H1 (cell line): ENCODE measurements at places on chromosomes 16 and 17. TPM values are rescaled to one million over a fixed set of nuclear protein-coding genes. Genes with fewer than 3 reads are reported as not detected.

DNA sequence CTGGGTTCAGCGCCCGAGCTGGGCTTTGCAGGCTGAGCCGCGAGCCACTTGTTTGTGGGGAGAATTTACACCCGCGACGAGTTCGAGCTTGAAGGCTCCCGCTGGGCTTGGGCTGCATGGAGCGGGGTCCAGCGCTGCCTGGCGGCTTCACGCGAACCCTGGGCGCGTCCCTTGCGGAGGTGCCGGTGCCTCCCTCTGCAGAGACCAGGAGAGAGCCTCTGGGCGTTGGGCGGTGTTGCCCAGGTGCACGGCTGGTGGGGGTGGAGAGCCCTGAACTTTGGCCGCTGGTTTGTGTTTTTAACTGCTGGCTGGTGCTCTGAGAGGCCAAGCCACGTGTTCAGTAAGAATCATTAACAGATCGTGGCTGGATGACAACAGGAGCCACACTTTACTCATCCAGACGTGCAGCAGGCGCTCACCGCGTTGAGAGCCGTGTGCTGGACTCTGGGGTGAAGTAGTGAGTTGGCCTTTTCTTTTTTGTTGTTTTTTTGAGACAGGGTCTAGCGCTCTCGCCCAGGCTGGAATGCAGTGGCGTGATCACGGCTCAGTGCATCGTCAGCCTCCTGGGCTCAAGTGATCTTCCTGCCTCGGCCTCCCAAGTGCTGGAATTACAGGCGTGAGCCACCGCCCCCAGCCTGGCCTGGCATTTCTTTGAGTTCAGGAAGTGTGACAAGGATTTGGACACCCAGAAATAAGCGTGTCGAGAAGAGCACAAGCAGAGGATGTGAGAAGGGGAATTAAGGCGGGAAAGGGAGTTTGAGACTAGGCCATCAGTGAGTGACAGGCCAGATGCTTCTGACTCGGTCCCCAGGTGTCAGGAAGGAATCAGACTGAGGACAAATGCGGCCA, 827 bp downstream of the CDK10 start:
- DNase-seq = no peak

GRCh38 chr16:28062847-28063521, 530 bp downstream of the GSG1L start:
- DNase-seq = peak; percentile 60

The CCL18 gene
- not detected in 2 replicates for total RNA-seq

- no peak for DNase-seq
Observed at GRCh38 chr17:1779571-1780131, 17.8 kb downstream of the SERPINF1 start.

GRCh38 chr17:79020631-79021301, 3.2 kb upstream of the C1QTNF1 start:
- DNase-seq = no peak

GRCh38 chr17:32527146-32527545, 40.4 kb downstream of the CDK5R1 start:
- no peak for DNase-seq

GRCh38 chr17:78529871-78530670, 47.1 kb downstream of the DNAH17 start:
- DNase-seq = no peak

The C16orf92 gene
- total RNA-seq = not detected in 2 replicates

DNA sequence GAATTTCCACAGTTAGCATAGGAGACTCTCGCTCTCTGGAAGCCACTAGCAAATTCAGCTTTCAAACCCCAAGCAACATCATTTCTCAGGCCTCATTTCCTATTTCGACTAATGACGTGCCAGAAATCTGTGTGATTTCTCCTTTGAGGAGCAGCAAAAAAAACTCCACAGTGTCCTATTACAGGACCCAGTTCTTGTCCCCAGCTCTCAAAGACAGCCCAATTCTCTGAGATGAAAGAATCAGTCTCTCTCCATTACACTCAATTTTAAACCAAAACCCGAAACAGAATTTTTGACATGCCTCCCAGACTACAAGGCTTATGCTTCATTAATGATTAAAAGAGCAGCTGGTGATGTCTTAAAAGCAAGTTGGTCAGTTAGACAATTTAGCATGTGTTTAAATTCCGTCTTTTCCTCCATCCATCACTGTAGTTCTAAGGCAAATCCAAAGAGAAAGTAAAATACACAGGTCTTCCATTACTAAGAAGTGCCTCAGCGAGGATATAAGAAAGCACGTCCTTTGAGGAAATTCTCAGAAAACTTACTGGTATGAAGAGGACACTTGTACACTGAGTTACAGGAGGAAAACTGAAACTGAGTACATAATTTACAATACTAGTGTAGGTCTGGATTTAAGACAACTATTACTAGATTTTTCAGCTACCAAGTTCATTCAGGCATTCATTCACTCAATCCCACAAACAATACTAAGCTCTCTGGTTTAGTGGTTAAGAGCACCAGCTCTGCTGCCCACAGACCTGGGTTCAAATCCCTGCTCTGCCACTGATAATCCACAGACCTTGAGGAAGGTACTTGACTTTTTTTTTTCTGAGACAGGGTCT, 12.5 kb downstream of the TOM1L2 start:
- no peak for DNase-seq

DNA sequence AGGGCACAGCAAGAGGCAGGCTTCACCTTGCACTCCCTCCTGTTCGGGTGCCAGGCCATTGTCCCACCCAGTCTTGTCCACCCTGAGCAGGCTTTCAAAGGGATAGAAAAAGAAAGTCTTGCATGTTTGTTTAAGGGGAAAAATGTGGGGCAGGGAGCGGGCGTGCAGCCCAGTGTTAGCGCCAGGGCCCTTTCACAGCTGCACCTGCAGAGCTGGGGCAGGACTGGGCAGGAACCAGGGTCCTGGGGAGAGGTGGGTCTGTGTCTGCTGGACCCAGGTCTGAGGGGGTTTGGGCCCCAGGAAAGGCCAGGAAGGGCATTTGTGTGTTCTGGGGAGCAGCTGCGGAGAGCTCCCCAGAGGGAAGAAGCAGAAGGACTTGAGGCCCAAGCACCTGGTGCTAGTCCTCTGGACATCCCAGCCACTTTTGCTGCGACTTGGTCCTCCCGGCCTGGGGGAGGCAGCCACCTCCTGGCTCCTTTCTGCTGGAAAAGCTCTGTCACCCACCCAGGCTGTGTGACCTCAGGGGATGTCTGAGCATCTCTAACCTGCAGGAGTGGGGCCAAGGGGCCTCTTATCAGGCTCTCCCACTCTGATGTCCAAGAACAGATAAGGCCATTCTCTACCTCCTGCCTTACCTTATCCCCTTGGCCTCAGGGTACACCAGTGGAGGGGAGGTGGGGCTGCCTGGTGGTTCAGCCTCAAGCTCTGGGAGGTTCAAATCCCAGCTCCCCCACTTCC, 44.7 kb downstream of the PSME3IP1 start:
- no peak for DNase-seq

GRCh38 chr16:58499615-58500351, at the start of gene NDRG4:
NDRG4 (plus strand) TSS chr16:58500143; CDS start chr16:58500249, 106 bp downstream.
- peak; percentile 81 for DNase-seq

The NLRC5 gene
- total RNA-seq = 2.8 and 3.2 TPM in 2 replicates

GRCh38 chr16:83915081-83915480, 16.2 kb downstream of the MLYCD start:
- DNase-seq = no peak

The SLC5A11 gene
- 0.26 and 0.36 TPM in 2 replicates for total RNA-seq

The ZNF594 gene
- total RNA-seq = 14.3 and 15.5 TPM in 2 replicates

DNA sequence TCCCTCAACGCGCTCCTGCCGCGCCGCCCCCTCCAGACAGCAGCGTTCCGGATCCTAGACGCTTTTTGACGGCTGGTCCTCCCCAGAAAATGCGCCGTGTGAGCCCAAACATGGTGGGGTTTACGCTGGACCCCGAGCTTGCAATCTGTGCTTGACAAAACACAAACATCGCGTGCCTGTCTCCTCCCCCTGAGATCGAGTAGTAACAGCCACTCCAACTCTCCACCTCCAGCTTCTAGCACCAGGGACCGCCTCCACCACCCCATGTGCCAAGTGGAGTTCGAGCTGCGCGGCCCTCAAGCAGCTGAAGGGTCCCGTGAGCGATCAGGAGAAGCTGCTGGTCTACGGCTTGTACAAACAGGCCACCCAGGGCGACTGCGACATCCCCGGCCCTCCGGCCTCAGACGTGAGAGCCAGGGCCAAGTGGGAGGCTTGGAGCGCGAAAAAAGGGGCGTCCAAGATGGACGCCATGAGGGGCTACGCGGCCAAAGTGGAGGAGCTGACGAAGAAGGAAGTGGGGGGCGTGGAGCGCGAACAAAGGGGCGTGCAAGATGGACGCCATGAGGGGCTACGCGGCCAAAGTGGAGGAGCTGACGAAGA, 656 bp upstream of the GEMIN4 start:
- no peak for DNase-seq

GRCh38 chr16:5751216-5751615, 653.6 kb upstream of the EEF2KMT start:
- DNase-seq = no peak

GRCh38 chr17:34241062-34241461, 14.0 kb upstream of the CCL2 start:
- DNase-seq = no peak

- DNase-seq = no peak
Observed at GRCh38 chr17:4480929-4481898, 17.5 kb upstream of the SPNS2 start.

- DNase-seq = no peak
Observed at GRCh38 chr16:66634527-66635196, 30.2 kb downstream of the CMTM3 start.

GRCh38 chr16:11312718-11313492, 31.8 kb upstream of the PRM1 start:
- no peak for DNase-seq

GRCh38 chr16:54446639-54447038, 160.1 kb upstream of the IRX3 start:
- DNase-seq = no peak

DNA sequence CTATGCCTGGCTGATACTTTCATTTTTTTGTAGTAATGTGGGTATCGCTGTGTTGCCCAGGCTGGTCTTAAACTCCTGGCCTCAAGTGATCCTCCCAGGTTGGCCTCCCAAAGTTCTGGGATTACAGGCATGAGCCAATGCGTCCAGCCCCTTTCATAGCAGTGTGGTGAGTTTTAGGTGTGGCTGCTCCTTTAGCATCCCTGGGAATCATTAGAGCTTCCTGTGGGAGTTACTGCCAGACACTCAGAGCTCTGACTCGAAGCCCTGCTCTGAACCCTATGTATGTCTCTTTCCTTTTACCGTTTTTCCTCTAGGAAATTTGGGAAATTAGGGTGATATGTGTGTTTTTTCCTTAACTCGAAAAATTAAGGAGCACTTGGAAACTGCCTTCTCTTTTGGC, 44.5 kb downstream of the NDE1 start:
- DNase-seq = no peak

- no peak for DNase-seq
Observed at GRCh38 chr16:11090232-11090631, 145.9 kb downstream of the CLEC16A start.

DNA sequence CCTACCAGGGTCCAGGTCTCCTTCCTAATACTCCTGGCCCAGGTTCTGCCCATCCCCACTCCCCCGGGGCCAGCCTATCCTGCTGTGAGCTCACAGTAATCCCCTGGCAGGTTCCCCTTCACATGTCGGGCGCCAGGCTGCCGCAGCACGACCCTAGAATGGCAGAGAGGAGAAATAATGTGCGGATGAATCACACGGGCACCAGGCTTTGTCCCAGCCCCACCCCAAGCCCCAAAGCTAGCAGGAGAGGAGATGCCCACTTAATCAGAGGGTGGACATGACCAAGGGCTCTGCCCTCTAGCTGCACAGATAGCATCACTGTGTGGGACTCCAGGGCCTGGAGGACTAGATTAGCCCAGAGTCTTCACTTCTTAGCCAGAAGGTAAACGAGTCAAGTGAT, 39.5 kb downstream of the ST3GAL2 start:
- DNase-seq = no peak

DNA sequence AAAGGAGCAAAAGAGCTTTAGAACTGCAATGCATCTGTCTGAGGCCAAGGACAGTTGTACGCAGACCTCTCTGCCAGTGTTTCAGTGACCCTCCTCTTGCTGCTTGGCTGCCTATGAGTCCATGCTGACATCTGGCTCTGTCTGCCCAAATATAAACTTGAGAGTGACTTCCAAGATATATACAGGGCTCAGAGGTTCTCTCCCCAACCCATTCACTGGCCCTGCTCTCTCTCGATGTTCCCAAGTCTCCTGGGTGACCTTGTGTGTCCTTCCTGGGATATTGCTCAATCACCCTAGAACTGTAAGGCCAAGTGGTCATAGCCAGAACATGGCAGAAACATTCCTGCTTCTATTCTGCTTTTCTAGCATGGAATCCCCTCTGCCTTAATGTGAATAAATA, 716.3 kb downstream of the WWOX start:
- no peak for DNase-seq

DNA sequence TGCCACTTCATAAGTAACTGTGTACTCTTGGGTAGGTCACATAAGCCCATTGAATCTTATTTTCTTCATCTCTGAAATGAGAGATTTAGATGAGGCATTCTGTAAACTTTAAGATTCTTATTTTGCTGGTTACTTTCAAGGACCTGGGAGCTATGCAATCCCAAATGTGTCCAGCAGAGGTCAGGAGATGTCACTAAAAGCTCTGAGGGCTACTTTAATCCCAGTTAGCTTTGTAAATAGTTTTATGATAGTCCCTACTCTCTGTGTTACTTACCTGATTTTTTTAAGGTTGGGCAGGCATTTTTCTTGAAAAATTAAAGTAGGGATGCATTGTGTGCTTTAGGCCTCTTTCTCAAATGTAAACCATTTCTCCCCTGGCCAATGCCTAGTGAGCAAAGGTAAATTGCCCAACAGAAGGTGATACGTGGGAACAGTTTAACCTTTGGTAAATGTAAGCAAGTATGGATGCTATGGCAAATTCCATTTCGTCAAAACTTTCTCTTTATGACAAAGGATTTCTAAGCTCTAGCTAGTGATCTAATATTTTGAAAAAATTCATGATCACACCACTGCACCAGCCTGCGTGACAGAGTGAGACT, 57.1 kb upstream of the WSB1 start:
- no peak for DNase-seq

DNA sequence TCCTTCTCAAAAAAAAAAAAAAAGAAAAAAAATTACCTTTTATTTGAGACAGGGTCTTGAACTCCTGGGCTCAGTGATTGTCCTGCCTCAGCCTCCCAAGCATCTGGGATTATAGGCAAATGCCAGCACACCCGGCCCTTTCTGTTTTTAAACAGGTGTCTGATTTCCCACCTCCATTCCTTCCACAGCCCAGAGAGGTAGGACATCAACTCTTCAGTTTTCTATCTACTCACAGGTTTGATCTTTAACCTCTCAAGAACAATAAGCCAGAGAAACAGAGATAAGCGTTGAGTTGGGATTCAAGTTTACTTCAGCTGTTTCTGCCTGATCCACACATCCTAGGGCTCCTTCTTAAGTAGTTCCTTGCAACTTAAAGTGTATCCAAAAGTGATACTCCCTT, 41.5 kb upstream of the TEX2 start:
- no peak for DNase-seq

GRCh38 chr17:27660436-27660835, 29.4 kb downstream of the LGALS9 start:
- DNase-seq = no peak
